ENCODE measurements at places on chromosomes 1 and 21.

DNA sequence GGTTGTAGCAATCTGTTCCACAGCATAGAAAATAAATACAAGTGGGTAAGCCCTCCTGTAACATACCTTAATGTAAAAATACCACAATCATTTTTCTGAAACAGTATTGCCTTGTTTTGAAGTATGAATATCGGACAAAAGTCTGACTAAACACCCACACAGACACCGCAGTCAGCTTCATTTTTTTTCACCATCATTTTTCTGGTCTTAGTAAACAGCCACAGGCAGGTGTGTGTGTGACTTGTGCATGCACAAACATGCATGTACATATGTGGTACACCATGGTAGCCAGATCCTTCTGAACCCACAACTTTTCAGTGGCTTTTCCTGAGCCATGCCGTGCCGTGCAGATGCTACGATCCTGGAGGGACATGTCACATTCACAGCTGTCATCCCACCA, 261.7 kb downstream of the PCP4 start:
- no peak for DNase-seq

DNA sequence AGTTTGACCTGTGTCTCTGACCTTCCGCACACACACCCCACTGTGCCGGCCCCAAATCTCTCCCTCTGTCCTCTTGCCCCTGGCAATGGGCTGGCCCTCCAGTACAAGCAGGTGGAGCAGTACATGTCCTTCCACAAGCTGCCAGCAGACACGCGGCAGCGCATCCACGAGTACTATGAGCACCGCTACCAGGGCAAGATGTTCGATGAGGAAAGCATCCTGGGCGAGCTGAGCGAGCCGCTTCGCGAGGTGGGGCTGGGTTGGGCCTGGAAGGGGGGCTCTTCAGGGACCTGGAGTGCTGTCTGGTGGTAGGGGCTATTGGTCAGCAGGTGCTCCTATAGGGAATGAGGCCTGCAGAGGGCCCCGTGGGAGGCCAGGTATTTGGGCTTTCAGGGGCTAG, 7.8 kb downstream of the HCN3 start:
- no peak for DNase-seq

DNA sequence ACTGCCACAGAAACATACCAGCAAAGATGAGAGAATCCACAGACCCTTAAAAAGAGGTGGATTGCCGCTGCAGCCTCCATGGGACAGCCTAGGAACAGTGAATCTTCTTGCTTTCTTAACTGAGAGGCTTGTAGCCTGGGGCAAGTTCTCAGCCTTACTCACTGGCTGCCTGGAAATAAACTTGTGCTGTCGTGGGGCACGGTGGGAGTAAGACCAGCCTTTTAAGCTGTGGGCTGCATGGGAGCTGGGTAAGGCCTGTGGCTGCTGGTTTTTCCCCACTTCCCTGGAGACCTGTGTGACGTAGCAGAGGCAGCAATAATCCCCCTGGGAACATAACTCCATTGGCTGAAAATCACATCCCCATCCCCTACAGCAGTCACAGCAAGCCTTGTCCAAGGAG, 30.8 kb downstream of the CD2 start:
- DNase-seq, result no peak

GRCh38 chr1:184945678-184946412, 28.5 kb downstream of the NIBAN1 start:
- DNase-seq, result no peak

DNA sequence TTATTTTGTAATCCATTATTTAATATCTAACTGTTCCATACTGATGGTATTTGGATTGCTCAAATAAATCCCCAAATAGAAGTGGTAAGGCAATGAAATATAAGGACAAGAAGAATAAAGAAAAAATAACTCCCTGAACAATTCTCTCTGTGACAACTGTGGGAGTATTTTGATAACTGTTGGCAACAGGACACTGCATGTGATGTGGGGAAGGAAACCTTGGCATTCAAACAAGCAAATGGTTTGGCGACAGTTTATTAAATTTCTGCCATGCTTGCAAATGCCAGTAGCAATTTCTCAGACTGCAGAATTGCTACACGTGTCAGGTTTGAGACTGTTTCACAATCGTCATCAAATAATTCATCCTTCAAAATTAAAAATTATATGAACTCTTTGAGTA, 8.6 kb upstream of the MRPL39 start:
- no peak for DNase-seq

GRCh38 chr1:194233069-194233468, 1046.7 kb upstream of the B3GALT2 start:
- no peak for DNase-seq

DNA sequence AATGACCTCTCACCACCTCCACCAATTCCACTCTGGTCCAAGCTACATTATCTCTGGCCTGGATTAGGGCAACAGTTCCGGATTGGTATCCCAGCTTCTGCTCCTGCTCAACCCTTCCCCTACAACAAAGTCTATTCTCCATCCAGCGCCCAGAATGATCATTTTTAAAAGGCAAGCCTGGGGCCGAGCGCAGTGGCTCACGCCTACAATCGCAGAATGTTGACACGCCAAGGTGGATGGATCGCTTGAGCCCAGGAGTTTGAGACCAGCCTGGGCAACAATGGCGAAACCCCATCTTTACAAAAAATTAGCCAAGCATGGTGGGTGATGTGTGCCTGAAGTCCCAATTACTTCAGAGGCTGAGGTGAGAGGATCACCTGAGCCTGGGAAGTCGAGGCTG, 2.2 kb downstream of the LYST start:
- no peak for DNase-seq

- DNase-seq, result no peak
Measured at GRCh38 chr21:29033301-29033700, 8.8 kb downstream of the USP16 start.

DNA sequence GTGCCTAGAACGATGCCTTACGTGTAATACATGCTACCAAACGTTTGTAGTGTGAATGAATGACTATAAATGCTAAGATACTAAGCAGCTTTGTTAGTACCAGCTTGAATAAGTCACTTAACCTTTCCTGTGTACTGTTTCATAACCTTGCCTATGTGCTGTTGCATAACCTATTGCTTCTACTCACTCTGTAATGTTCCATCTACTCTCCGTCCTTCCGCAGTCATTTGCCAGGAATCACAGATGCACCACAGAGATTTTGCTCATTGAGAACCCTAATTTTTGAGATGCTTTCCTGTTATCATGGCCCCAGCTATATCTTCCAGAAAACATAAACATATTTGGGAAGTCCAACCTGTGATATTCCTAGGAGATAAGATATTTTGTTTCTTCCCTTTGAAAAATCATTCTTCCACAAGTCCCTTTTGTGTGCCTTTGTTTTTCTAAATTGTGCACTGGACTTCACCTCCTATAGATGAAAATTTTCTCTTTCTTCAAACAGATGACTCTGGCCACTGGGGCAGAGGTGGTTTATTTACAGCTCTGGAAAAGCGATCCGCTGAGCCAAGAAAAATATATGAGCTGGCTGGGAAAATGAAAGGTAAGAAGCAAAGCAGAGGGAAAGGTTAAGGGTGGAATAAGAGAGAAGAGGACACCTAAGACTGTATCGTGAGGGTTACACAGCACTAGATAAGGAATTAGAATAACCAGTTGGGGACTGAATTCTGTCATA, 44.8 kb downstream of the CHD1L start:
- DNase-seq, result no peak

DNA sequence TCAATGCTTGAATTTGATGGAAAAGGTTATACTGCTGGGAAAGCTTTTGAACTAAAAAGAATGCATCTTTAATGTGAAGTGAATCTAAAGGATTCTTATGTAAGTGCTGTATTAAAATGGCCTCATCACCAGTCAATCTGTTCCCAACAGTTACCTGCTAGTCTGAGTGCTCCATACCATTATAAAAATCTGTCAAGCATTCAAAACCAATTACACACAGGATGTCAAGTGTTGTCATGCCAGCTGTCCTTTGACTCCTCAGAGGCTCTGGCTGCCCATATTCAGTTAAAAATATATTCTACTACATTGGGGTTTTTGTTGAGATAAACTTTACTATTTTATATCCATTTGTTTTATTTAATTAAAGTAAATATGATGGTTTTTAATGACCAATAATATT, 1587.7 kb downstream of the AMY1C start:
- no peak for DNase-seq

- no peak for DNase-seq
Measured at GRCh38 chr1:19086176-19086875, 123.7 kb downstream of the UBR4 start.

DNA sequence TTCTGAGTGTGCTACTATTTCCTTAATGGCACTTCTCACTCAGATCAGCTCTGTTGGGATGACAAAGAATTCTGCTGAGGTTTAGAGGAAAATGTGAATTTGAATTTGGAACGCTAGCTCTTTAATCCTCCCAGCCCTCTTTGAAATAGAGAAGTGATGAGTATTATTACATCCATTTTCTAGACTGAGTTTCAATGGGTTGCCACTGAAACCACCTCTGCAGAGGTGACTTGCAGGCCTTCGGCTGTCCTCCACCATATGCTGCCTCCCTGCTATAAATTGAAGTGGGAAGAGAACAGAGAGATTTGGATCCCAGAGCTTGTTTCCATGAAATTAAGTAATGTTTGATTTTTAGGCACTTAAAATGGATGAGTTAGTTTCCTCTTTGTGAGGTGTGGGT, 363.2 kb upstream of the SNX7 start:
- no peak for DNase-seq

DNA sequence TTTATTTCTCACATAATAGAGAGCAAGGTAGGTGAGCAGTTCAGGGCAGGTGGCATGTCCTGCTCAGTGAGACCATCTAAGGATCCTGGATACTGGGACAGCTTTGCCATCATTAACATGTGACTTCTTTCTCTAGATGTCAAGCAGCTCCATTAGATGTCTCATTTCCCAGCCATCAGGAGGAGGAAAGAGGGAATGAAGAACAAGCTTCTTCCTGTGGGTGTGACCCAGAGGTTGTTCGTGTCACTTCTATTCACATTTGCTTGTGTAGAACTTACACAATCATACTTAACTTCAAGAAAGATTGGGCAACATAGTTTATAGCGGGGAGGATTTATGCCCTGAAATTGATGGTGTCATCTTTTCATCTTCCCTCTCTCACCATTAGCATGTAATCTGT, 169.2 kb upstream of the B3GALT2 start:
- no peak for DNase-seq

- DNase-seq, result no peak
Measured at GRCh38 chr1:93172778-93173177, 7.4 kb downstream of the TMED5 start.

- no peak for DNase-seq
Measured at GRCh38 chr1:28510970-28511440, 5.2 kb downstream of the RCC1 start.

GRCh38 chr1:101283443-101283842, 46.6 kb downstream of the S1PR1 start:
- DNase-seq, result peak; percentile 5

DNA sequence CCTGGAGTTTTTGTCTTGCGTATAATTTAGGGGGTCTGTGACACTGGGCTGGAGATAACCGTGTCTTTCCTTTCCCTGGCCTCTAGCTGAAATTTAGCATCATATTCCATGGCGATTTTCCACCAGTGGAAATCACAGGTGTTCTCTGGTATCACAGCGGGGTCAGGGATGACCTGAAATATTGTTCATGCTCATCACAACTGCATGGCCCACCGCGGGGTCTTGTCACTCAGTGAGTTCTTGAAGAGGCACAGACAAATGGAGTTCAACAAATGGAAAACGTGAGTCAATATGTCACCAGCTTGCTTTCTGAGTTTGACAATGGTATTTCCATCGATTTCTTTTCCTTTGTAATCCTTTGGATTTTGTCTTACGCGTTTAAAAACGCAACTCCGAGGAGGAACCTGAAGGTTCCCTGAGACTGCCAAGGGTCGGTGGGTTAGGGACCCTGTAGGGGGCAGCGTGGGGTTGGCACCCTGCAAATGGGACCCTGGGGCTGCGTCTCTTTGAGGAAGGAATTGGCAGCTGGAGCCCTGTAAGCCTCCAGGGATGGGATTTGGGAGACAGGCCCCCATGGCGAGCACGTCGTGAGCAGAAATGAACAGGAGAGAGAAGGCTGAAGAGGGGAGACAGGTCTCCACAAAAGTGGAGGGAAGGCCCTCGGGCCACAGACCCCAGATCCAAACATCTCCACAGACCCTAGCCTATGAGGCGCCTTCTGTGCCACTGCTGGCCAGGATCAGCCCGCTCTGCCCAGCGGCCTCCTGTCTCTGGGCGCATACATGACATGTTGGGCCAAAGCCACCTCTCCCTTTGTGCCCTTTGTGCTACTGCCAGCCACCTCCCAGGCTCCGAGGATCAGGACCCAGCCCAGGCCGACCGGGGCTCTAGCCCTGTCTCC, 32.1 kb upstream of the RUNX3 start:
- no peak for DNase-seq

DNA sequence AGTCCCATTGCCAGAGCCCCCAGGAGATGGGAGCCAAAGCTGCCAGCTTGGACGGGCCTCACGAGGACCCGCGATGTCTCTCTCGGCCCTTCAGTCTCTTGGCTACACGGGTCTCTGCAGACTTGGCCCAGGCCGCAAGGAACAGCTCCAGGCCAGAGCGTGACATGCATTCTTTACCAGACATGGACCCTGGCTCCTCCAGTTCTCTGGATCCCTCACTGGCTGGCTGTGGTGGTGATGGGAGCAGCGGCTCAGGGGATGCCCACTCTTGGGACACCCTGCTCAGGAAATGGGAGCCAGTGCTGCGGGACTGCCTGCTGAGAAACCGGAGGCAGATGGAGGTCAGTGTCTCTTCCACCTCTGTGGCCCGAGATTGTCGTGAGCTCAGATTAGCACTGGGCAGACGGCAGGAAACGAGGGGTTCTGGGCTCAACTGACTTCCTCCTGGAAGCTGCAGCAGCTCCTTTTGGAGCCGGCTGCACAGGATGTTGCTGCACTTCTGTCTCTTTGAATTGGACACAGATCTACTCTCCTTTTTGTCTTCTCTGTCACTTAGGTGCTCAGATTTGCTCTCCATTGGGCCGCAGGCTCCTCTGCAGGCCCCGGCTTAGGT, 68.0 kb downstream of the DISC1 start:
- DNase-seq, result no peak

DNA sequence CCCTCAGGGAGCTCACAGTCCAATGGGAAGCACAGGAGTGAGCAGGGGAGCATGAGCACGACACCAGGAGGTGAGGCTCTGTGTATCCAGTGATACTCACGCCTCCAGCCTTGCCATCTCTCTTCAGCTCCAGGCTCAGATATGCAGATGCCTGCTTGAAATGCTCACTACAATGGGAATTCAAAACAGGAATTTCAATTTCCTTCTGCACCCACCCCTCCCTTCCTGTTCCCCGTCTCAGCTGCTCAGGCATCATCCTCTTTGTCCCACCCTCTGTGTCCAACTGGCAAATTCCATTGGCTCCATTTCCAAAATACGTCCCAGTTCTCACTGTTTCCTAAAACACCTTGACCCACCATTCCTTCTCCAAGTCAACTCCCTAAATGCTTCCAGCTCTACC, 58.9 kb downstream of the FBXO2 start:
- no peak for DNase-seq

GRCh38 chr1:11485191-11485590, 6.2 kb downstream of the DISP3 start:
- DNase-seq, result no peak

- no peak for DNase-seq
Measured at GRCh38 chr1:63774617-63775417, 1.0 kb downstream of the ROR1 start.

- no peak for DNase-seq
Measured at GRCh38 chr1:36114371-36114770, 10.7 kb downstream of the COL8A2 start.

- no peak for DNase-seq
Measured at GRCh38 chr1:199084293-199084692, 445.5 kb downstream of the PTPRC start.

- no peak for DNase-seq
Measured at GRCh38 chr1:62725255-62725654, 37.1 kb upstream of the DOCK7 start.

- DNase-seq, result no peak
Measured at GRCh38 chr1:243421784-243422183, 165.9 kb downstream of the SDCCAG8 start.
